ENCODE measurements at places on chromosomes 13 and 19.

GRCh38 chr13:80726868-80727267, 385.9 kb upstream of the SPRY2 start:
- DNase-seq = no peak

DNA sequence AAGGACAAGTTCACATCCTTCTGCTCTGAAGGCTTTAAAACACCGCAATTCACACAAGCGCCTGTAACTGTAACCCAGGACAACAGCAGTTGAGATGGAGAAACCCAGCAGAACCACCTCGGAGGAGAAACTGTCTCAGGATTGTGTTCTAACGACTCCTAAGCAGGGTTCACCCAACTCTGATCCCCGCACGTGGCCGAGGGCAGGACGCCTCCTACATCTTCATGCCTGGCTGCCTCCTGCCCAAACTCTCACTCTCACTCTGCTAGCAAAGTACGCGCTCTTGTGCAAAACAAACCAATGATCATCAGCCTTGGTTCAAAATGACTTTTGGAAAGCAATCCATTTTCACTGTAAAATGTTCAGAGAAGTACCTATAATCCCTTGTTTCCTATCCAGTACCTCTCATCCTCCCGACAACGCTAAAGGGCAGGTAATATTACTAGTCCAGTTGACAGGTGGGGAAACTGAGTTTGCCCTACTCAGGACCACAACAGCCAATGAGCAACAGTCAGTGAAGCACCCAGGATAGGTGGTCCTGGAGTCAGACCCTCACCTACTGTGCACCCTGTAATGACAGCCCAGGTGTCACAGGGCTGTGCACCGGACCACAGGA, 25.6 kb downstream of the EPS15L1 start:
- no peak for DNase-seq

DNA sequence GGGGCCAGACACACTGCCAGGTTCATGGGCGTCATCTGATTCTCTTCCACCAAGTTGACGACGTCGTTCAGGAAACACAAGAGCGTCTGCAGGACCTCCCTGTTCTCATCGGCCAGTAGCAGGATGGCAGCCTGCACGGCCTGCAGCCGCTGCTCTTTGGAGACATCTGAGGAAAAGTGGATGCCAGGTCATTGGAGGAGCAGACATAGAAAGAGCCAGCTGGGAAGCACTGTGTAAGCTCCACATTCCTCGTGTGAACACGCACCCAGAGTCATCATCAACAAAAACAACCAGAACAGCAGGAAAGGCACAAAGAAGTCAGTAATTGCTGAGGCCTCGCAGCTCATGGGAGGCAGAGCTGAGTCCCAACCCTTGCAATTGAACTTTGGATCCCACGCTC, 96.5 kb downstream of the KL start:
- DNase-seq = no peak

DNA sequence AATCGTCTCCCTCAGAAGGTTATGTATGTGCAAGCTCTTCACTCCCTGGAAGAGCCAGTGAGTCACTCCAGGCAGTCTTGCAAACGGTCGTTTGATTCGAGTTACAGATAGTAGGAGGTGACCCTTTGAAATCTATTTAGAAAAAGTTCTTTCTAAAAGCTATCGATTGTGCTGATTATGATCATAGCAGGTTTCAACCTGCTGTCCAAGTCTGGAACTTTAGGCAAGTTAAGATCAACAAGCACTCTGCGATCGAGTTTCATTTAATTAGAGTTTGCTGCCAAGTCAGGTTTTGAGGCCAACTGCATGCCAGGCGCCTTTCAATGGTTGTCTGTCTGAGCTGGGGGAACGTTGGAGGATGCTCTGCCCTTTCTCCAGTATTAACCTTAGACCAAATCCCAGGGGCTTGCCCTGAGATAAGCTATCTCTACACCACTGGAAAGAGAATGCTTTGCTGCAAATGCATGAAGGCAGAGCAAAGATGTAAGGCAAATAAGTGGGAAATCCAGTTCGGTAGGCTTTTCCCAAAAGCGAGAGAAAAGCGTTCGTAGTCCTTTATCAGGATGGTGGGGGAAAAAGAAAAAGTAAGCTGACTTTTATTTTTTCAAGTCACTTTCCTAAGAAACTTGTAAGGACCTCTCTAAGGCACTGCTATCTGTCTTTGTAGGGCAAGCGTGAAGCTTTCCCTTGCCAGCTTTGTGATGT, 287.5 kb downstream of the ATP8A2 start:
- DNase-seq = peak; percentile 22

DNA sequence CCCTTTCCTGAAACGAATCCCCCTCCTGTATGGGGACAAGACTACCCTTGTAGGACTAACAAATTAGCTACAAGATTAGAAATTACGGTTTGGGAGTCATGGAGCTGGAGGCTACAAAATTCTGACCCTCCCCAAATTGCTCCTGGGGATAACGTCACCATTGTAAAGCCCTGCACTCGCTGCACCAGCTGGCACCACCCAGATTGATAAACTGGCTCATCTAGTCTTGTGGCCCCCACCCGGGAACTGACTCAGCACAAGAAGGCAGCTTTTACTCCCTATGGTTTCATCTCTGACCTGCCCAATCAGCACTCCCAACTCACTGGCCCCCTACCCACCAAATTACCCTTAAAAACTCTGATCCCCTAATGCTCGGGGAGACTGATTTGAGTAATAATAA, 150.6 kb upstream of the TSC22D1 start:
- DNase-seq = no peak

DNA sequence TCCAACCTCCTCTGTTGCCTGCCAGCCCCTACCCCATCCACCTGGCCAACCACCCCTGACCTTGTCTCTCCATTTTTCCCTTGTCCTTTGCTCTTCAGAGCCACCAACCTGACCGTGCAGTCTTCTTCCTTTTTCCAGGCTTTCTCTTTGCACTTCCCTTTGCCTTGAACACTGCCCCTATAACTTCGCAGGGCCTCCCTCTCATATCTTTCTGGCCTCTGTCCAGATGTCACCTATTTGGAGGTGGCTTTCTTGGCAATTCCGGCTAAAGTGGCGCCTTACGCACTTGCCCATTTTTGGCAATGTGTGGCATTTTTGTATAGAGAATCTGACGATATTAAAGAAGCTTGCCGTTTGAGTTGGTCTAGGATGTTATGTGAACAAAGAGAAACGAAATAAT, 844 bp downstream of the ZNF543 start:
- DNase-seq = no peak

DNA sequence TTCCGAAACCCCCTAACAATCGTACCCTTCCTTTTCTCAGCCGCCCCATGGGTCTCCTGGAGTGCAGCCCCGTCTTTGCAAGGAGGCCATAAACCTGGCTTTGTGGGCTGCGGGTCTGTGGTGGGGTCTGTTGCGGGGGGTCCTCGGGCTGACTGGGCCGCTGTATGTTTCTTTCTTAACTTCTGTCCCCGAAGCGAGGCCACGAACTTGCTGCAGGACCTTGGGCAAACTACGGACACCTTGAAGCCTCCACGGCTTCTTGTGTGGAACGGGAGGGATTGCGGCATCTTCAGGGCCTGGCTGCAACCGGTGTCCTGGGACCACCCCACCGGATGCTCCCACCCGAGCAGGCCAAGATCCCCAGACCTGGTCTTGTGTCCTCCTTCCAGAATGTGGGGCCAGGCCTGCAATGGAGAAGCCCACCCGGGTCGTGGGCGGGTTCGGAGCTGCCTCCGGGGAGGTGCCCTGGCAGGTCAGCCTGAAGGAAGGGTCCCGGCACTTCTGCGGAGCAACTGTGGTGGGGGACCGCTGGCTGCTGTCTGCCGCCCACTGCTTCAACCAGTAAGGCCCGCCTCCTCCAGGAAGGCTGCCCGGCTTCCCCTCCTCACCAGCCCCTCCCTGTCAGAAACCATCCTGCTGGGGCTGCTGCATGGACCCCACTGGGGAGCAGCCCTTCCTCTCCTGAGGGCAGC, 12.0 kb downstream of the TIMM13 start:
- no peak for DNase-seq

- peak; percentile 0 for DNase-seq
Observed at GRCh38 chr13:86446311-86446710, 647.1 kb upstream of the SLITRK6 start.

DNA sequence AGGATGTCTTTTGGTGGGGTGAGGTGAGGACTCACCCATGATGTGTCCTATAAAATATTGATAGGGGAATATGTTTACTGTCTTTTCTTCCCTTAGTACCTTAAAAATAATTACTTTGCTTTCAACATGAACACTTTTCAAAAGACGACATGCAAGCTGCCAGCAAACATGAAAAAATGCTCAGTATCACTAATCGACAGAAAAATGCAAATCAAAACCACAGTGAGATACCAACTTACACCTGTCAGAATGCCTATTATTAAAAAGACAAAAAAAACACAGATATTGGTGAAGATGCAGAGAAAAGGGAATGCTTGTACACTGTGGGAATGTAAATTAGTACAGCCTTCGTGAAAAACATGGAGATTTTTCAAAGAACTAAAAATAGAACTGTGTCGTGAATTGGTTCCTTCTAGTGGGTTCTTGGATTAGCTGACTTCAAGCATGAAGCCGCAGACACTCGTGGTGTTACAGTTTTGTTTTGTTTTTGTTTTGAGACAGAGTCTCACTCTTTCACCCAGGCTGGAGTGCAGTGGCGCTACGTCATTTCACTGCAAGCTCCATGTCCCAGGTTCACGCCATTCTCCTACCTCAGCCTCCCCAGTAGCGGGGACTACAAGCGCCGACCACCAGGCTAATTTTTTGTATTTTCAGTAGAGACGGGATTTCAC, 160.9 kb downstream of the FGF9 start:
- no peak for DNase-seq

- no peak for DNase-seq
Observed at GRCh38 chr13:33135097-33135496, 118.9 kb downstream of the KL start.

GRCh38 chr19:58033741-58034476, at the start of gene ZSCAN1:
Gene ZSCAN1, plus strand, starts transcription at chr19:58034025. Its CDS starts 3,812 bp downstream, at chr19:58037837.
- DNase-seq = peak; percentile 91

GRCh38 chr13:21710163-21710562, 39.3 kb downstream of the FGF9 start:
- no peak for DNase-seq

GRCh38 chr13:45316338-45316737, 24.6 kb downstream of the TPT1 start:
- no peak for DNase-seq

GRCh38 chr13:91399189-91400062, 1.0 kb downstream of the GPC5 start:
- DNase-seq = no peak

GRCh38 chr13:34822650-34823049, 119.4 kb upstream of the NBEA start:
- DNase-seq = peak; percentile 35

- no peak for DNase-seq
Observed at GRCh38 chr13:43089912-43090498, 66.6 kb downstream of the DNAJC15 start.

- no peak for DNase-seq
Observed at GRCh38 chr13:109747524-109747923, 38.9 kb downstream of the IRS2 start.

GRCh38 chr13:101025925-101026324, 351.3 kb upstream of the TMTC4 start:
- no peak for DNase-seq

GRCh38 chr19:8638078-8638619, 7.7 kb downstream of the NFILZ start:
- peak; percentile 82 for DNase-seq

DNA sequence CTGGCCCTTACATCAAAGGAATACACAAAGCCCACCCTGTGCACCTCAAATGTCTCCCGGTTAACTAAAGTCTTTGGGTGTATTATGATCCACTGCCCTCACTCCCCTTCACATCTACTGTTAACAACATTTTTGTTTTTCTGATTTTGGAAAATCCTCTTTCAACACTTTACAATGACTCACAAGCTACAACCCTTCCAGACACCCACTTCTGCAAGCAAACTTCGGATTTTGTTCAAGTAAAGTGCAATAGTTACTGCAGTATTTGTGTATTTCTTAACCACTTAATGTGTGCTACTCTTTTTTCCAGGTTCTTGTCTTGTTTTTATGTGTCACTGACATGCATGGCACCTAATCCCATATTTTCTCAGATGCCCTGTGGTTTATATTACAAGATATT, 101.1 kb downstream of the EDNRB start:
- DNase-seq = no peak

- DNase-seq = no peak
Observed at GRCh38 chr13:97757807-97758206, 195.7 kb upstream of the IPO5 start.

- no peak for DNase-seq
Observed at GRCh38 chr13:93784191-93784590, 557.6 kb downstream of the GPC6 start.

GRCh38 chr13:56953965-56954364, 186.8 kb upstream of the PRR20A start:
- DNase-seq = no peak

- DNase-seq = peak; percentile 95
Observed at GRCh38 chr19:39031368-39032062, 834 bp downstream of the FBXO27 start.

GRCh38 chr19:37920591-37921450, 13.8 kb downstream of the SIPA1L3 start:
- DNase-seq = no peak

DNA sequence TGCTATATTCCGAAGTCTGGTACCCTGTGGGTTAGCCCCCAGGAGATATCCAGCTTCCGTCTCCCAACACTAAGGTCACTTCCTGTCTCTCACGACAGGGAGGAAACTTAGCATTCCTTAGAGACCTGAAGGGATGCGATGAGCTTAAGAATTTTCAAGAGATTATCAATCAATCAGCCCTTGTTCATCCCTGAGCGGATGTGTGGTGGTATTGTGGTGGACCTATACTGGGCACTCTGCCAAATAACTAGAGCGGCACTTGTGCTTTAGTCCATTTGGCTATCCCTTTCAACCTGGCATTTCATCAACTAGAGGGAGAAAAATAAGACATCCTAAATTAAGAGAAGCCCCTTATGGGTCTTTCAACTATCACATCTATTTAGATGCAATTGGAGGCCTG, 30.9 kb upstream of the ZNF562 start:
- peak; percentile 2 for DNase-seq

- DNase-seq = no peak
Observed at GRCh38 chr13:112464720-112465119, 88.6 kb downstream of the SPACA7 start.

DNA sequence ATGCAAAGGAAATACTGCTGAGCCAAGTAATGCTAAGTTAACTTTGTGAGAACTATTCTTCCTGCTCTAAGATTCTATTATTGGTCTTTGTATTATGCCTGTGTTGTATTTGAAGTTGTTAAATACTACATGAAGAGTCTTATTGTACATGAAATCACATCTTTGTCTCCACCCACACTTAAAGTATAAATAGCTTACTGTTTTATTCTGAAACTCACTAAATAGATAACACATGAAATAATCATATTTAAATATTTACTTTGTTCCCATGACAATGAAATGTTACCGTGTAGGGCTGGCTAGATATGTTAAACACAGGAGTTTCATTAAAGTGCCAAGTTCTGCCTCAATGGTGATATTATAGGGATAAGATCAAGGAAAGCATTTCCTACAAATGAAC, 562.1 kb upstream of the ATXN8OS start:
- no peak for DNase-seq

- DNase-seq = no peak
Observed at GRCh38 chr13:97629601-97630272, 195.8 kb downstream of the RAP2A start.

DNA sequence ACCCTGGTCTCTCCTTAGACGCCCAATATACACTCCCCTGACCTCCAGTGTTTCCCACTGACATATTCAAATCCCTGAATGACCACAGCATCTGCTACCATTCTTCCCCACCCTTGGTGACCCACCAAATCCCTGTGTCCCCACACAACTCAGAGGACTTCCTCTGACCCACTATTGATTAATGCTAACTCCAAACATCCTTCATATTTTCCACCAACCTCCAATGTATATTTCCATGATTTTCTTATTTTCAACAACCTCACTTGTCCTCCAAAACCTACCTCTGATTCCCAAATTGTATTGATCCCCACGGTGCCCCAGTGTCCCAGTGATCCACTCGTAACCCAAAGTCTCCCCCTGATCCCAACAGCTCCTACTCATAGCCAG, 526 bp upstream of the DMWD start:
- no peak for DNase-seq
